Endothelial cell (in vitro differentiated cells): ENCODE measurements at places on chromosomes 1 and 21.

DNA sequence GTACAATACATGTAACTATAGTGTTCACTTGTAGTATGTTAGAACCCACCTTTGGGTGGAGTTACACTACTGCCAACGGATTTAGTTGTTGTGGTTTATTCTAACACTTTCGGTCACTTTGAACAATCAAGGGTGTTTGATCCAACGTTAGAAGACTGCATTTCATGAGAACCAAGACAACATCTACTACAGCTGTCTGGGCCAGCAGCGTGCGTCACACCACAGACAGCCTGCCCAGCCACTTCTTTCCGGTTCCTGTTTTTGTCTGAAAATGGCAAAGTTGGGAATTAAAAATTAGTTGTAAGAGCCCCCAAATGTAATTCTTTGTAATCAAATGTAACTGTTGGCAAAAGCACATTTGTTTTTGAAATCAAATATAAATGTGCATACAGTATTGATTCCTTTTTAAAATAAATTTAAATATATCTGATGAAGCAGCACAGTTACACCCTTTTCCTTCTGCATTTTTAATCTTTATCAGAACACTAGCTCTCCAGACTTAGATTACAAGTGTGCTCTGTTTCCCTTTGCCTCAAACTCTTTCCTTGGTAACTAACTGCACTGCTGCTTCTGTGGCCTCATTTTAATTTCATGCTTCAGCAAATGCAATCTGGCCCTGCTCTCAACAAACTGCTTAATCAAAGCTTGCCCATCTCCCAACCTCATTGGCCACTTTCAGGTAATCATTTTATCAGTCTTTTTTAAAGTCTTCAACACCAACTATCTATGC, 86.6 kb upstream of the DPH5 start:
- no peak for DNase-seq

DNA sequence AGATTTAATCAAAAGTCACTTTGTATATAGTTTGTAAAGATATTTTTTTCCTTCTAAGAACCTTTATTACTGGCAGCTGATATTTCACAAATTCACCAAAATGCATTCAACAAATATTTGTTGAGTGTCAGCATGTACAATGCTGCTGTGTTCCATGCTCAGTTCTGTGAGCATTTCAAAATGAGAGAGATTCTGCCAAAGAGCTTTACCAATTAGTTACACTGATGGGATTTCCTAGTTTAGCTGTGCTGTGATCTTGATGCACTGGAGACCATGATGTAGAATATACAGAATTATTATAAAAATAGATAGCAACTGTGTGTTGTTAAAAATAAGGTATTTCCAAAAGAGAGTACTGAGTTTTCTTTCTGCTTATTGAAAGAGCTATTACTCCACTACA, 225.6 kb downstream of the BRINP3 start:
- no peak for DNase-seq

DNA sequence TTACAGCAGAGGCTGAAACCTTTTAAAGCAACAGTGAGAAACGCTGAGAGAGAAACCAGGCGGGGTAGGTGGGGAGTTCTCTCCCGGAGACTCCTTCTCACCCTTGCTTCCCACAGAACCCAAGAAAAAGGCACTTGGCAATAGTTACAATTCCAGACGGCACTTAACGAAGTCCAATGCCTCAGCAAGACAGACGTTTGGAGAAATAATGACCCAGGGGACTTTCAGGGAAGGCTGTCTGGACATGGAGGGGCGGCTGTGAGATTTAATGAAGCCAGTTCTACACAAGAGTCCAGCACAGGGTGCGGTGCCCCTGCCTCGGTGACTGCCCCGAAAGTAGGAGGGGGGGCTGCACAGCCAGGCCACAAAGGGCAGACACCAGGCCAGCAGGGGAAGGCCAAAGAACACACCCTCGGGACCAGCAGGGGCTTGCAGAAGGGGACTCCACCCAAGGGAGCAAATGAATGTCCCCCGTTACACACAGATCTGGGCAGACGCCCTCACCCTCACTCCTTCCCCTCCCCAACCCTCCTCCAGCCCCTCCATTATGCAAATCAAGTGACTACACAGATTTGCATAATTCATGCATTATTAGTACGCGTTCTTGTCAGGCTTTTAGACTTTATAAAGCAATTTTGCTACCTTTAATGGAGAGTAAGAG, 26.3 kb downstream of the KCNN3 start:
- no peak for DNase-seq

DNA sequence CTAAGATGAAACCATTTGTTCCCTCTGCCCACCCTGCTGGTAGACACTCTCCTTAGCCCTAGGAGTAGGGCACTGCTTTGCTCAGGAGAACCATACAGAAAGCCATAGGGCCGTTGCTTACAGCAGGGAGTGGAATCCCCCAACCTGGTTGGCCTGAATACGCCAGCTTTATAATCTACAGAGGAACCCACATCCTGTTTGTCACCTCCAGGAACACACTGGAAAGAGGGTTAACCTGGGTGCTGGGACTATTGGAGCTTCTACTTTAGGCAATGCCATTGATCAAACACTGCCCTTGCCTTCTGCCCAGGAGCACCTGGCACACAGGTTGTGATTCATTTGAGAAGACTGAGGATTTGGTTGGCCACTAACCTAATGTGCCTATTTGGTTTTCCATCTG, 124.8 kb downstream of the TNR start:
- DNase-seq = no peak

- no peak for DNase-seq
Measured at GRCh38 chr1:195130598-195130997, 1477.6 kb downstream of the KCNT2 start.
